ENCODE measurements at places on chromosomes 12 and 14. TPM values are rescaled to one million over a fixed set of nuclear protein-coding genes. Genes with fewer than 3 reads are reported as not detected.

GRCh38 chr12:24470050-24470449, 478.9 kb downstream of the BCAT1 start:
- no peaks in the 10 kb centered on the region for H3K36me3 ChIP-seq
- H3K27ac ChIP-seq = no peak overlapping the region
- no peaks in the 10 kb centered on the region for H3K4me1 ChIP-seq
- H3K27me3 ChIP-seq = peaks cover 2% of the 10 kb centered on the region
- no peak for DNase-seq
- no peak overlapping the region for H3K4me3 ChIP-seq

TAS2R10 gene
- polyA plus RNA-seq = 0.11 TPM

CLEC1B gene
- not detected for polyA plus RNA-seq

- H3K27me3 ChIP-seq = no peaks in the 10 kb centered on the region
- DNase-seq = no peak
- no peak overlapping the region for H3K27ac ChIP-seq
These were observed 11.4 kb downstream of the RERG start for GRCh38 chr12:15209782-15210181.

DNA sequence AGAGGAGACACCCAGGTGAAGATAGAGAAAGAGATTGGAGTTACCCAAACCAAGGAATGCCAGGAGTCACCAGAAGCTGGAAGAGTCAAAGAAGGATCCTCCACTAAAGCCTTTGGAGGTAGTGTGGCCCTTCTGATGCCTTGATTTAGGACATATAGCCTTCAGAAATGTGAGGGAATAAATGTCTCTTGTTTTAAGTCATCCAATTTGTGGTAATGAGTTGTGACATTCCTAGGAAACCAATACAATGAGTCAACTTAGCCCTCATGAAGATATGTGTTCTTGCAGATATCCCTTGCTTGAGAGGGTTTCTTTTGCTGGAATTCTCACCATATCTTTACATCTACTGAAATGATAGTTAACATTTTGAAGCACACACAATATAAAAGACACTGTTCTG, 58.8 kb downstream of the CCER1 start:
- no peak overlapping the region for H3K4me3 ChIP-seq
- H3K4me1 ChIP-seq = peaks cover 21% of the 10 kb centered on the region
- H3K27me3 ChIP-seq = no peaks in the 10 kb centered on the region
- H3K27ac ChIP-seq = peak overlapping the region; percentile 35
- no peaks in the 10 kb centered on the region for H3K36me3 ChIP-seq

GRCh38 chr12:66242311-66242710, 53.3 kb downstream of the IRAK3 start:
- no peak for DNase-seq
- H3K27me3 ChIP-seq = no peaks in the 10 kb centered on the region
- no peak overlapping the region for H3K27ac ChIP-seq
- H3K4me3 ChIP-seq = no peak overlapping the region
- H3K36me3 ChIP-seq = no peaks in the 10 kb centered on the region

DNA sequence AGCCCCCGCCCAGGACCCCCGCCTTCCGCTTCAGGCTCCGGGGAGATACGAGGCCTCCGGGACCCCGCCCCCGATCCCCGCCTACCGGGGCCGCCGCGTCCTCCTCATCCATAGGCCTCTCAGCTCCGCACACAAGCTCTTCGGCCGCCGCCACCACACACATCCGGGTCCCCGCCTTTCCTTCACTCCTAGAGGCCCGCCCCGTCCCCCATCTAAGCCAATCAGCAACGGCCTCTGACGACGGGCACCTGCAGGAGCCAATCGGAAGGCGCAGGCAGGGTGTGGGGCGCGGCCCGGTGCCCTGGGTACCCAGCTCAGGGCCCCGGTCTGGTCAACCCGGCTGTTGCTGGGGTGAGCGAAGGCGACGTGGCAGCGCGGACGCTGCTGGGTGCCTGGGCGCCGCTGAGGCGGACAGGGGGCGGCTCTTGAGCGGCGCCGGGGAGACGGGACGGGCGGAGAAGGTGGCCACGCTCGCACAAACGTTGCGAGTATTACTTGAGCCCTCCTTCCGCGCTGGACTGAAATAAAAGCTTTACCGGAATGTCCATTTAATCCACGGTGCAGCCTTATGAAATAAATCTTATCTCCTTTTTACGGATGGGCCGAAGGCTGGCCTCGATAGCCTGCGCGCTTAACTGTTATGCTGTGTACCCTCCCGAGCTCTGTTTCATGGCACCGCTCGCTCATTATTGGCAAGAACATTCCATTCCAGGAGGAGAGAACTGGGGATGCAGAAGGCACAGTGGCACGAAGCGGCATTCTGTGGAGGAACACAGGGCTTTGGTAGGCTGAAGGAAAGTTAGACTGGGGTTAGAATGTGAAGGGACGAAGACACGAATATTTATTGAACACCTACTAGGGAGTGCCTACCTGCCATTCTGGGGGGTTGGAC, at the start of gene SPRYD3:
SPRYD3 (minus strand) TSS at position 165 of the 892 bp plus-strand sequence; CDS start at position 108, 57 bp downstream.
- peak; percentile 98 for DNase-seq
- H3K27ac ChIP-seq = peak within 1 kb of the TSS; percentile 52
- H3K27me3 ChIP-seq = no peaks in the 10 kb centered on the region
- H3K4me1 ChIP-seq = peaks cover 9% of the 10 kb centered on the region
- peaks cover 19% of the 10 kb centered on the region for H3K36me3 ChIP-seq

PAH gene
- not detected for polyA plus RNA-seq

- H3K36me3 ChIP-seq = no peaks in the 10 kb centered on the region
- DNase-seq = no peak
- no peak overlapping the region for H3K27ac ChIP-seq
- H3K4me1 ChIP-seq = no peaks in the 10 kb centered on the region
These were observed 299.1 kb downstream of the NUAK1 start for GRCh38 chr12:105839629-105840127.

B4GALNT1 gene
- 0.24 TPM for polyA plus RNA-seq

DNA sequence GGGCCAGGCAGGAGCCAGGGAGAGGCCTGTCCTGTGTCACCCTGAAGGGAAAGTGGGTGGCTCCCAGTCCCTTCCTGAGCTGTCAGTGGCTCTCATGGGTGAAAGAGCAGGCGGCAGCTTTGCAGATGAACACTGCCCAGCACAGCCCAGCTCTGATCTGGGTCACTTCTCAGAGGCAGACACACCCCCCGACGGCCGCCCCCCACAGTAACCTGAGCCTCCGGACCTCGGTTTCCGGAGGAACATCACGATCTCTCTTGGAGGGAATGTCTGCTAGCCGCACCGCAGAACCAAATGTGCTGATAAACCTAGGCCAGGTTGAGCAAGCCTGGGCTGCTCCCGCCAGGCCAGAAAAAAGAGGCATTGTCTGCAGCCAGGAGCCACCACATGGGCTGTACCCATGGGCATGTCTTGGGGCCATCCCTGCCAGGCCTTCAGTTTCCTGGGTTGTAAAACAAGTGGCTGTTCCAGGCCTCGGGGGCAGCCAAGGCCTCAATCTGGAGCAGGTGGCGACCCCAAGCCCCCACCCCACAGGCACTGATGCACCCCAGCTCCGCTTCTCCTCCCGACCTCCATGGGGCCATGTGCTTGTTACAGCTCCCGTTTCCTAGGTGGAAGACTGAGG, 57.6 kb downstream of the NCOR2 start:
- H3K4me3 ChIP-seq = no peak overlapping the region
- H3K27ac ChIP-seq = no peak overlapping the region
- peaks cover 50% of the 10 kb centered on the region for H3K4me1 ChIP-seq
- H3K27me3 ChIP-seq = no peaks in the 10 kb centered on the region

- H3K36me3 ChIP-seq = no peaks in the 10 kb centered on the region
- no peak overlapping the region for H3K4me3 ChIP-seq
- no peak for DNase-seq
- peaks cover 11% of the 10 kb centered on the region for H3K27me3 ChIP-seq
These were observed 169.4 kb downstream of the DACT1 start for GRCh38 chr14:58807191-58807590.

ERG28 gene
- 46.0 TPM for polyA plus RNA-seq

- peaks cover 2% of the 10 kb centered on the region for H3K27me3 ChIP-seq
- H3K4me1 ChIP-seq = peaks cover 23% of the 10 kb centered on the region
- H3K27ac ChIP-seq = no peak overlapping the region
- no peaks in the 10 kb centered on the region for H3K36me3 ChIP-seq
- no peak overlapping the region for H3K4me3 ChIP-seq
These were observed 94.8 kb downstream of the NINJ2 start for GRCh38 chr12:568486-568885.

- DNase-seq = peak; percentile 22
- H3K4me1 ChIP-seq = peaks cover 8% of the 10 kb centered on the region
- no peak overlapping the region for H3K4me3 ChIP-seq
- H3K36me3 ChIP-seq = no peaks in the 10 kb centered on the region
- H3K27ac ChIP-seq = no peak overlapping the region
These were observed 164.3 kb downstream of the GRIP1 start for GRCh38 chr12:66514581-66514980.

ZNF140 gene
- 7.6 TPM for polyA plus RNA-seq

KRT79 gene
- not detected for polyA plus RNA-seq

DNA sequence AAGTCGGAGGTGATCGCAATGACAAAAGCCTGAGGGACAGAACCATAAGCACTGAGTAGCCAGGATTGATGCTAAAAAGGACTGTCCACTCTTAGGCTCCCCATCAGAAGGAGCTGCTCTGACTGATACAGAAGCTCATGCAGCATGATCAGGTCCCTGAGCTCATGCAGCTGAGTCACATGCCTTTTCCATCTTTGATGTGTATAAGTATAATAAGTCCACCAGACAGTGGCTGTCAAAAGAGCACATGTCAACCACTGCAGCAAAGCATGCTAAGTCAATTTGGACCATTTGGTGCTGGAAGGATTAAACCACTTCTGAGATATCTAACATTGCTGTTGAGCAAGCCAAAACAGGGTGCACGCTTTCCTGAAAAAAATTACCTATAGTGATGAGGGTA, 144.1 kb downstream of the NTF3 start:
- DNase-seq = no peak
- no peak overlapping the region for H3K27ac ChIP-seq
- H3K4me3 ChIP-seq = no peak overlapping the region

GRCh38 chr12:123118497-123118896, 32.4 kb downstream of the PITPNM2 start:
- no peaks in the 10 kb centered on the region for H3K27me3 ChIP-seq
- no peak for DNase-seq
- H3K4me3 ChIP-seq = no peak overlapping the region
- H3K36me3 ChIP-seq = no peaks in the 10 kb centered on the region
- no peak overlapping the region for H3K27ac ChIP-seq

TSHR gene
- not detected for polyA plus RNA-seq

DNA sequence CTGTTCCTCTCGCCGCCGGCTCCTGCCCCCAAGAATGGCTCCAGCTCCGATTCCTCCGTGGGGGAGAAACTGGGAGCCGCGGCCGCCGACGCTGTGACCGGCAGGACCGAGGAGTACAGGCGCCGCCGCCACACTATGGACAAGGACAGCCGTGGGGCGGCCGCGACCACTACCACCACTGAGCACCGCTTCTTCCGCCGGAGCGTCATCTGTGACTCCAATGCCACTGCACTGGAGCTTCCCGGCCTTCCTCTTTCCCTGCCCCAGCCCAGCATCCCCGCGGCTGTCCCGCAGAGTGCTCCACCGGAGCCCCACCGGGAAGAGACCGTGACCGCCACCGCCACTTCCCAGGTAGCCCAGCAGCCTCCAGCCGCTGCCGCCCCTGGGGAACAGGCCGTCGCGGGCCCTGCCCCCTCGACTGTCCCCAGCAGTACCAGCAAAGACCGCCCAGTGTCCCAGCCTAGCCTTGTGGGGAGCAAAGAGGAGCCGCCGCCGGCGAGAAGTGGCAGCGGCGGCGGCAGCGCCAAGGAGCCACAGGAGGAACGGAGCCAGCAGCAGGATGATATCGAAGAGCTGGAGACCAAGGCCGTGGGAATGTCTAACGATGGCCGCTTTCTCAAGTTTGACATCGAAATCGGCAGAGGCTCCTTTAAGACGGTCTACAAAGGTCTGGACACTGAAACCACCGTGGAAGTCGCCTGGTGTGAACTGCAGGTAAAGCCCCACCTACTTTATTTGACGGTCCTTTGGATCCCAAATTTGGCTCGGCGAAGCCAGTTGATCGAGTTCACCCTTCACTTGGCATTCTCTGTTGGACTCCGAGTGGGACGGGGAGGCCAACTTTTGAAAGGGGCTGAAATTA, 1.5 kb downstream of the WNK1 start:
- DNase-seq = peak; percentile 37
- peak overlapping the region; percentile 81 for H3K27ac ChIP-seq
- no peaks in the 10 kb centered on the region for H3K27me3 ChIP-seq
- H3K4me1 ChIP-seq = peaks cover 33% of the 10 kb centered on the region
- H3K36me3 ChIP-seq = no peaks in the 10 kb centered on the region

DNA sequence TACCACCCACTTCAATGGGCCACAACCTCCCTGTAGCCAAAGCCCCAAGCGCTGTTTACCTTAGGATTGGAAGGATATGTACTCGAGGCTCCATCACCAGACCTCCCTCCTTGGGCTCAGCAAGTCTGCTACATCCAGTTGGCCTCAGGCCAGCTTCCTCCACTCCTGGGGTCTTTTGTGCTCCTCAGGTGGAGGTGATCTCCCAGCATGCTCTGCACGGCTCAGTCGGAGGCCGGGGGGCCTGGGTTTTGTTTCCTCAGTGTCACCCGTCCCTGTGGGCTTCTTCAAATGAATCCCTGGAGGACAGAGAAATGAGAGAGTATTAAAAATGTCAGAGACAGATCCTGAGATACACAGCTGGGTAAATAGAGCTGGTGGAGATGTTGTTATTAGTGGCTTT, 723.1 kb upstream of the TBX3 start:
- H3K27me3 ChIP-seq = no peaks in the 10 kb centered on the region
- no peak overlapping the region for H3K4me3 ChIP-seq
- H3K27ac ChIP-seq = no peak overlapping the region
- DNase-seq = no peak
- H3K4me1 ChIP-seq = no peaks in the 10 kb centered on the region
- no peaks in the 10 kb centered on the region for H3K36me3 ChIP-seq

DNA sequence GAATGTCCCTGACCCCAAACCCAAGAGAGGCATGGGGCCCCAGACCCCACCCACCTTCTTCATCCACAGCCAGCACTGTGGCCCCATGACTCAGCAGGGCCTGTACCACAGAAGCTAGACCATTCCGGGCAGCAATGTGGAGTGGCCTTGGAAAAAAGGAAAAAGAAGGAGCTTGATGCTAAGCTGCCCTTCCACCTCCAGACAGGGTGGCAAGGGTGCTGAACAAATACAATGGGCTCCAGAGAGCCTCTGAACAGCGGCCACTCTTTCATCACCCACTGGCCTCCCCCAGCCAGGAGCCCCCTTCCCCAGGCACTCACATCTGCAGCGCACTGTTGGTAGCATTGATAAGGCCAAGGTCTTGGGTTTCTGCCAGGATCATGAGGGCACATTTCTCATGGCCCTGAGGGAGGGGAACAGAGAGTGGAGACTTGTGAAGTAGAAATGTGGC, 13.9 kb downstream of the SLC39A5 start:
- no peak overlapping the region for H3K27ac ChIP-seq
- H3K36me3 ChIP-seq = peaks cover 27% of the 10 kb centered on the region
- no peaks in the 10 kb centered on the region for H3K27me3 ChIP-seq
- H3K4me3 ChIP-seq = no peak overlapping the region
- no peak for DNase-seq

All from endothelial cell of umbilical vein (primary cell).